ENCODE measurements at places on chromosomes 6 and 20.

- no peaks in the 10 kb centered on the region for H3K4me1 ChIP-seq
- no peaks in the 10 kb centered on the region for H3K27me3 ChIP-seq
- no peak overlapping the region for H3K27ac ChIP-seq
- DNase-seq = no peak
- no peak overlapping the region for H3K4me3 ChIP-seq
Observed at GRCh38 chr20:41183831-41184230, 46.5 kb downstream of the PLCG1 start.

DNA sequence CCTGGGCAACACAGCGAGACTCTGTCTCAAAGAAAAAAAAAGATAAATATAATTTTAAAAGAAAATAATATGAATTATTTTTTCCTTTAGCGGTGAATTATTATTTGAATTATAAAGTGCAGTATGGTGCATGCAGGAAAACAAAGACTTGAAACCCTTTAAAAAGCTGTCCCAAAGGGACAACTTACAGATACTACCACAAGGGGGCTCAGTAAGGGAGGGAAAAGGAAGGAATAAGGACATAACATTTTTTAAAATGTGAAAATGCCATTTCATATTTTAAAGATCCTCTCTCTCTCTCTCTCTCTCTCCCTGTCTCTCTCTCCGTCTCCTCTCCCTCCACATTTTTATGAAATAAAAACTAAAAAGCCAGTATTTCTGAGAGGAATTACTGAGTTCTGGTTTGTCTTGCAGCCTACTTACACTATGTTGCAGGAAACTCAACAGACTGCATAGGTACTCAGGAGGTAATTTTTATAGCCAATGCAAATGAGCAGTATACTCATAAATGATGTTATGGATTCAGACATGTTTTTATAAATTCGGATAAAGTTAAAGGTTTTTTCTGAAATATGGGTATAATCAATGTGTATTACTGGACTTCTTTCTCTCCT, 455.0 kb upstream of the GJE1 start:
- no peaks in the 10 kb centered on the region for H3K4me1 ChIP-seq
- no peak overlapping the region for H3K27ac ChIP-seq
- no peaks in the 10 kb centered on the region for H3K36me3 ChIP-seq
- DNase-seq = no peak
- H3K27me3 ChIP-seq = no peaks in the 10 kb centered on the region
- no peak overlapping the region for H3K4me3 ChIP-seq

GRCh38 chr6:161373905-161374451, 100.1 kb upstream of the AGPAT4 start:
- H3K4me1 ChIP-seq = peaks cover 2% of the 10 kb centered on the region
- peaks cover 1% of the 10 kb centered on the region for H3K27me3 ChIP-seq
- DNase-seq = peak; percentile 28

GRCh38 chr6:28721372-28721771, 195.7 kb downstream of the GPX5 start:
- H3K4me3 ChIP-seq = no peak overlapping the region
- H3K27ac ChIP-seq = no peak overlapping the region
- peaks cover 30% of the 10 kb centered on the region for H3K27me3 ChIP-seq
- no peak for DNase-seq
- peaks cover 2% of the 10 kb centered on the region for H3K36me3 ChIP-seq

DNA sequence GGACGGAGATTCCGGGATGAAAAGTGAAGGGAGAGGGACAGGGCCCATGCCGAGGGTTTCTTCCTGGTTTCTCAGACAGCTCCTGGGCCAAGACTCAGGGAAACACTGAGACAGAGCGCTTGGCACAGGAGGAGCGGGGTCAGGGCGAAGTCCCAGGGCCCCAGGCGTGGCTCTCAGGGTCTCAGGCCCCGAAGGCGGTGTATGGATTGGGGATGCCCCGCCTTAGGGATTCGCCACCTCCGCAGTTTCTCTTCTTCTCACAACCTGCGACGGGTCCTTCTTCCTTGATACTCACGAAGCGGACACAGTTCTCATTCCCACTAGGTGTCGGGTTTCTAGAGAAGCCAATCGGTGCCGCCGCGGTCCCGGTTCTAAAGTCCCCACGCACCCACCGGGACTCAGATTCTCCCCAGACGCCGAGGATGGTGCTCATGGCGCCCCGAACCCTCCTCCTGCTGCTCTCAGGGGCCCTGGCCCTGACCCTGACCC, 55.0 kb upstream of the HLA-A start:
- DNase-seq = peak; percentile 34
- H3K27me3 ChIP-seq = no peaks in the 10 kb centered on the region
- H3K4me3 ChIP-seq = peak overlapping the region; percentile 87

DNA sequence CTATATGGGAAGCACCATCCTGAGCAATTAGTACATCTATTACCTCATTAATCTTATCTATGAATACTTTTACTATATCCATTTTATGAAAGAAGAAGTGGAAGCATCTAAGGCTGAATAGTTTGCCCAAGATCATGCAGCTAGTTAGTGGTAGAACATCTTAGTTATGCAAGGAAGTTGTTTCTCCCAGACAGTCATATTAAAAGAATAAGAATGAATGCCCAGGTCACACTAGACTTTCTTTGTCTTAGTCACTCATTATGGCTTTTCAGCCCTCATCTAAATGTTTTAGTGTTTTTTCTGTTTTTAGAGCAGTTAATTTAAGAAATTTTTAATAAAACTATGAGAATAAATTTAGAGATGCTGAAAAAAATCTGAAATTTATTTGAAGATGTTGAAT, 517.5 kb downstream of the CDKAL1 start:
- H3K27me3 ChIP-seq = no peaks in the 10 kb centered on the region
- no peak overlapping the region for H3K27ac ChIP-seq
- H3K4me1 ChIP-seq = peaks cover 4% of the 10 kb centered on the region
- DNase-seq = no peak

DNA sequence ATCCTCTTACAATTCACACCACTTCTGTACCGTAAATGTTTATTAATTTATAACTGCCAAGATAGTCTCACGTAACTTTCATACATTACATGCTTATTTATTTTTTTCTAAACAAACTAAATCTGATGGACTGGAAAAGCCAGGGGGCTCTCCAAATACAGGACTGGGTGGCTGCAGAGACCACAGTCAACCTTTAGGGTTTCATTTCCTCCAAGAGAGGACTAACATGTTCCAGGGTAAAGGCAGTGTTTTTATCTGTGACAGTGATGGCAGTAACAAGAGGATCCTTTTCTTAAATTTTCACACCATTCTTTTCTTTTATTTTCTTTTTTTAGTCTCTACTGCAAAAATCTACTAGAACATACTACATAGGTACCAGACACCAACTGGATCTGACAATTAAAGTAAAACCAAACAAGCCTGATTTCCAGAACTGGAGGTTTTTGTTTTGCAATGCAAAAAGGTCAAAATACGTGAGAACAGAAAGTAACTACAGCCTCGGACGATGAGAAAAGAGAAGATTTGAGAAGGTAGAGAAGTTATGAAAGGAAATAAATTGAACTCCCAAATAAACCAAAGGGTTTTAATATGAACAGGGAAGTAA, 1.2 kb downstream of the LMBRD1 start:
- DNase-seq = peak; percentile 30
- H3K27ac ChIP-seq = peak overlapping the region; percentile 98
- H3K4me3 ChIP-seq = peak overlapping the region; percentile 93
- peaks cover 40% of the 10 kb centered on the region for H3K4me1 ChIP-seq

DNA sequence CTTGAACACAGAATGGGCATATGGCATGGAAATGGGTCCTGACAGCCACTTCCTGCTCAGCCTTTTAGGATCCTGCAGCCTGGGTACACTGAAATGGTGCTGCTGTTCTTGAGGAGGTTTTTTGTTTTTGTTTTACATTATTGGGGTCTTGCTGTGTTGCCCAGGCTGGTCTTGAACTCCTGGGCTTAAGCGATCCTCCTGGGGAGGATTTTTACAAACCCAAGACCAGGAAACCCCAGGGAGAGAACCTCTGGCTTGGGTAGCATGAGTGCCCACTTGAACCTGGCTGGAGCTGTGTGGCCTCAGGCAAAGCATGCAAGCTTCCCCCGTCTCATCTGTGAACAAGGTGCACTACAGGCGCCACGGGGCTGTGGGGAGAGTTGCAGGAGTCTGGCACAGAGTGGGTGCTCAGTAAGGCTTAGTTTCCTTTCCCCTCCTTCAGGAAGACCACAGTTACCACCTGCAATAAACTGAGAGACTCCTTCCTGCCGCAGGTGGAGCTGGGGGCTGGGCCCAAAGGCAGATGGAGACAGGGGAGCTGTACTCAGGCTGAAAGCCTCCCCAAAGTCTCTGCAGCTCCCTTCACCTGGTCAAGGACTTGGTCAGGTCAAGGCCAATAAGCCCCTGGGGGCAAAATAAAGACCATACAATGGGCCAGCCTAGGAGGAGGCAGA, 1.8 kb downstream of the SLA2 start:
- peak overlapping the region; percentile 51 for H3K4me3 ChIP-seq
- no peak for DNase-seq
- H3K36me3 ChIP-seq = no peaks in the 10 kb centered on the region

DNA sequence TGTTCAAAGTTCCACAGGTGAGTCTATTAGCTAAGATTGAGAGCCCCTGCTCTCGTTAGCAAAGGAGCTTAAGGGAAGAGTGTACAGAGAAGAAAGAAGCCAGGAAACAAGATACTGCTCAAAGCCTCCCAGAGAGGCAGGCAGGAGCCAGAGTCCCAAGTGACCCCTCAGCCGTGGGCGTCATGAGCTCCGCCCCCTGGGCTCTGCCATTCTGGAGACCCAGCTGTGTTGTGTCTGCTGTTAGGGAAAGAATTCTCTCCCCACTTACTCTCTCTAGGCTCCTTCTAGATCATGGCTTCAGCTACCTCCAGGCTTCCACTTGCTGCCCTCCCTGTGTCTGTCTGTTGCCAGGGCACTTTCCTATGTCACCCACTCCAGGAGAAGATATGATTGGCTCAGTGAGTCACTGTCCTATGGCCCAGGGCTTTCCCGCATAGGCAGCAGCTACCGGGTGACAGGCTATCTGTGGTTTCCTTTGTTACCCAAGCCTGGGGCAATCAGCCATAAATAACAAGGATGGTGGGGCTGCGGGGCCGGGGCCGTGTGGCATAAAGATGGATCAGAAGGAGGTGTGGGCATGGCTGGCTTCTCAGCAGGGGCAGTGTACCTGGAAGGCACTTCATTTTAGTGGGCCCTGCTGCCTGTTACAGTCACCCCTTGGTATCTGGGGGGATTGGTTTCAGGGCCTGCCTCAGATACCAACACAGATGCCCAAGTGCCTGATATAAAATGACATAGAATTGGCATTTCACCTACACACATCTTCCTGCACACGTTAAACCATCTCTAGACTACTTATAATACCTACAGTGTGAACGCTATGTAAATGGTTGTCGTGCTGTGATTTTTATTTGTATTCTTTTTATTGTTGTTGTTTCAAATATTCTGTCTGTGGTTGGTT, 118.9 kb downstream of the ARMC2 start:
- H3K27ac ChIP-seq = no peak overlapping the region
- H3K4me1 ChIP-seq = peaks cover 4% of the 10 kb centered on the region
- no peak overlapping the region for H3K4me3 ChIP-seq
- no peaks in the 10 kb centered on the region for H3K27me3 ChIP-seq

DNA sequence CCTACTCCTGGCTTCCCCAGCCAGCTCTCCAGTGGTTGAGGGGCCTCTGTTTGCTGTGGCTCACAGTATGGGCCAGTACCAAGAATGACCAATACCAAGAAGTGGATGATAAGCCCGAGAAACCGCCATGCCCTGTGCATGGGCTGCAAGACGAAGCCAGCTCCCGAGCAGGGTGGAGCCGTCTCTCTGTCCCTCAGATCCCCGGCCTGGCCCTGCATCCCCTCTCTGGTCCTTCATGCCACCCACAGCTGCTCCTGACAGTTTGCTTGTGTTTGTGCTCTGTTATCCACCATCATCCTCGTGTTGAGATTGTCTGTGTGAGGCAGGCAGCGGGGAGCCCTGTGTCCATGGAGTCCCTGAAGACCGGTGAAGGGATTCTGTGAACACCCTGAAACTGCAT, 36.1 kb downstream of the GABRR2 start:
- H3K4me3 ChIP-seq = no peak overlapping the region
- no peak overlapping the region for H3K27ac ChIP-seq
- H3K4me1 ChIP-seq = peaks cover 11% of the 10 kb centered on the region
- H3K36me3 ChIP-seq = no peaks in the 10 kb centered on the region
- no peaks in the 10 kb centered on the region for H3K27me3 ChIP-seq

GRCh38 chr6:135030532-135031178, 24.0 kb downstream of the HBS1L start:
- no peak overlapping the region for H3K4me3 ChIP-seq
- H3K27me3 ChIP-seq = no peaks in the 10 kb centered on the region
- H3K27ac ChIP-seq = peak overlapping the region; percentile 65
- DNase-seq = no peak
- peaks cover 9% of the 10 kb centered on the region for H3K4me1 ChIP-seq

DNA sequence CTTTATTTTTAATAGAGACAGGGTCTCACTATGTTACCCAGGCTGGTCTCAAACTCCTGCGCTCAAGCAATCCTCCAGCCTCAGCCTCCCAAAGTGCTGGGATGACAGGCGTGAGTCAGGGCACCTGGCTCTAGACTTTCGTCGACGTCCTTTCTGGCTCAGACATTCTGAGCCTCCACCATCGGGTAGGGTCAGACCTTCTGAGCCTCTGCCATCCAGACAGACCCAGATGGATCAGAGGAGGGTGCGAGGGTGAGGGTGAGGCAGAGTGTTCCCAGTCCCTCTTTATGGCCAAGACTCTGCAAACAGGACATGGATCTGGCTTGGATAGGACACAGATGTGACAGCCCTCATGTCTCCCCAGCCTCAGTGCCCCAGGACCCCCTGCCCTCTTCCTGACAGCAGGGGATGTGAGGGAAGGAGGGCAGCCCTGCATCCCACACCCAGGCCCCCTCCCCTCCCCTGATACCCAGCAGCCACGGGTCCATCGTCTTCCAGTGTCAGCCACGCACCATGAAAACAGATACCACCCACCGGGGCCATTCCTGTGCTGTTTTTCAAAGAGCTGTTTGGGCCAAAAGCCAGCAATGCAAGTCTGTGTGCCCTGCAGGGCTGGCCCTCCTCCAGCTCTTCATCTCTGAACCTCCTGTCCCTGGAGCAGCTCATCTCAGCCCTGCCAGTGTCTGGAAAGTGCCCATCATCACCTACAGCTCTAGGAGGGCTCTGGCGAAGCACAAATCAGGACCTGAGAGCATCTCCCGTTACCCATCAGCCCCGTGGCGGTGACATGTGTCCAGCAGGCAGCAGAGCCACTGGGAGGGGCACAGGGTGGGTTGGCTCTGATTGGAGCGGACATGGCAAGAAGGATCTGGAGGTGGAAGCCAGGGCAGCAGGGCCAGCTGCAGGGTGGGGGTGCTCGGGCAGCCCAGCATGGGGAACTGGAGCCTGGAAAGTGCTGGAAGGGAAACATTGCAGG, 208.4 kb downstream of the PREX1 start:
- H3K27ac ChIP-seq = no peak overlapping the region
- H3K4me1 ChIP-seq = peaks cover 7% of the 10 kb centered on the region
- DNase-seq = no peak

- peaks cover 3% of the 10 kb centered on the region for H3K27me3 ChIP-seq
- peak; percentile 44 for DNase-seq
- peaks cover 20% of the 10 kb centered on the region for H3K4me1 ChIP-seq
- H3K4me3 ChIP-seq = peak overlapping the region; percentile 87
- H3K36me3 ChIP-seq = no peaks in the 10 kb centered on the region
Observed at GRCh38 chr20:45823949-45824835, 2.9 kb downstream of the TNNC2 start.

GRCh38 chr20:57713505-57713903, 3.7 kb upstream of the PMEPA1 start:
- peaks cover 14% of the 10 kb centered on the region for H3K4me1 ChIP-seq
- H3K27ac ChIP-seq = no peak overlapping the region
- H3K36me3 ChIP-seq = no peaks in the 10 kb centered on the region
- H3K27me3 ChIP-seq = peaks cover 5% of the 10 kb centered on the region
- H3K4me3 ChIP-seq = no peak overlapping the region
- no peak for DNase-seq

GRCh38 chr6:152457949-152458624, 179.1 kb downstream of the SYNE1 start:
- peaks cover 4% of the 10 kb centered on the region for H3K27me3 ChIP-seq
- H3K4me3 ChIP-seq = no peak overlapping the region
- H3K27ac ChIP-seq = no peak overlapping the region
